ENCODE measurements at places on chromosomes 3 and 15.

DNA sequence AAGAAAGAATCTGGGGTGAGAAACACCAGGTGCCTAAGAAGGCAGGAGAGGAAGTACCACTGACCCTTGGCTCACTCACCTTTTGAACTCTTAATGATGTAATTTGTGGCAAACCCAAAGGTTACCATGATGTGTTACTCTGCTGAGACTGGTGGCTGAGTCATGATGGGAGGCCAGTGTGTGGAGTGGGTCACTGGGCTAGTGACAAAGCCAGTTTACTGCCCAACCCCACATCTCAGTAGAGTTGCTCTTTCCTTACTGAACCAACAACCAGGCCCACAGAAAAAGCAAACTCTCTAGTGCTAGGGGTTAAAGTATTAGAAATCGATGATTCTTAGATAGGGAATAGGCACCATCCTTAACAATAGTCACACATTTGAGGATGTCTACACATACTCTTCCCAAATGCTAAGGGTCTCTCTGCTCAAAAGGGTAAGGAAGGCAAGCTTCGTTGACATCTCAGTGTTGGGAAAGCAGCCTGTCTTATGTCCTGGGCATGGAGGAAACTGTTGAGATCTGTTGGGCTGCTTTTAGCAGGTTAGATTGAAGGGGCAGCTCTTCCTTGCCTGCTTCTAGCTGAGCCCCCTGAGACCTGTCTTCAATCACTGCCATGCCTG, 3.1 kb downstream of the RBP2 start:
- DNase-seq = no peak

- no peak for DNase-seq
Measured at GRCh38 chr3:182323898-182324297, 469.4 kb upstream of the ATP11B start.

GRCh38 chr15:64213646-64214045, 50.8 kb upstream of the PPIB start:
- DNase-seq = no peak

- no peak for DNase-seq
Measured at GRCh38 chr3:126685021-126685420, 19.0 kb upstream of the CHCHD6 start.

DNA sequence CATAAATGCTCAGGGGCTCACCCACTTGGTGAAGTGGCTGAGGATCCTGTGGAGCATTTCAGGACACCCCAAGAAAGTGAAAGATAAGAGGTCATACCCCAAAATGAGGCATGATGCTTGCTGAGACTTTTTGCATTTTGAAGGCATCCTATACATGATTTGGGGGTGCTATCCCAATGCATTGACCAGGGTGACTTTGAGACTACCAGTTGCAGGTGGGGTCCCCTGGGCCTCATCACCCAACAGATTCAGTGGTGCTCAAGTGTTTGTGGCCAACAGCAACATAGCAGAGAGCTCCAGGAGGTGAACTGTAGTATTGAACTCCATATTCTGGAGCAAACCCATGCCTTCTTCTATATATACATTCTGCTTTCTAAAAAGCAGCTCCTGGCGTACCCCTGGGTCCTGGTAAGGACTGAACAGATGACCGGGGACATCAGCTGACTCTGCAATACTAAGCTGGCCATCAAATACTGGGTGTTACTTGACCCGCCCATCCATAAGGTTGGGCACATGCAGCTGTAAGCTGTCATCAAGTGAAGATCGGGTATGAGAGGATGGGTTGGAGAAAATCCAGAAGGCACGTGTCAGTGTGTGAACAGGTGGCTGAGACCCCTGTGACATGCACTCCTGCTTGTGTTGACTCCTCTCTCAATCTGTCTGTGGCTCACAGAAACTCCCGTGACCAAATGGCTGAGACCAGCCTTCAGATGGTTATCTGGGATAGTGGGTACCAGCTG, 143.3 kb downstream of the KLF13 start:
- no peak for DNase-seq

DNA sequence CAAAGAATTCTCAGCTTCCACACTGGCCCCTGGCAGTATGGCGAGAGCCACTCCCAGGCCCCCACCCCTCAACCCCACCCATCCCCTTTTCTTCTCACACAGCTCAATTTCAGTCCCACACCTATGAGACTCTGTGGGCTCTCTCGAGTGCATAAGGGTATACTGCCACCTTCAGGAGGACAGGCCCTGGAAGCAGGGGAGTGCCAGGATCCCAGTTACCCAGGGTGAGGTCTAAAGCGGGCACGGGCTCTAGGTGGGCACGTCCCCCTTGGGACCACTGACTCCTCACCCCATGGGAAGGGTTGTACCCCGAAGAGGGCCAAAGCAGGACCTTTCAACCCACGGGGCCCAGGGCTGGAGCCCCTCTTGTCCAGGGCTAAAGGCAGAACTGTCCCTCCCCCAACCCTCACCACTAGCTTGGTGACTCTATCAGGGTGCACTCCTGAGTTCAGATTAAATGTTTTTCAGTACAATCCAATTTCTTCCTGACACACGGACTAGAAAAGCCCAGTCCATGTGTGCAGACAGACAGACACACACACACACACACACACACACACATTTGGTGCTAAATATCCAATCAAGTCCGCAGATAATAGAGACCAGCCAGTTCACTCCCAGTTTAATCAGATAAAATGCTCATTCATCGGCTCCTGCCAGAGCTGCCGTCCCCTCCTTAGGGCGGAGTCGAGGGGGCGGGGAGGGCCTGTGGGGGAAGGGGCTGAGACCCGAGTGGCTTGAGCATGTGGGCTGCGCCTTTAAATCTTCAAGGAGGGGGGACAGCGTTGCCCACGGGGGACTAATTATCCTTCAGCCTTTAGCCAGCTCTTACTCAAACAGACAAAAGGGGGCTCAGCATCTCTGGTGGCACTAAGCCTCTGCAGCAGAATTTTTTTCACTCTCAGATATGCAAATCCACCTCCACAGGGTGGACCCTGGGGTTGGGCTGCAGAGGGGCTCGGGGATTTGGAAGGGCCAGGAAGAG, 59.3 kb downstream of the CYP11A1 start:
- no peak for DNase-seq

- DNase-seq = no peak
Measured at GRCh38 chr15:93298901-93299300, 209.9 kb upstream of the RGMA start.

DNA sequence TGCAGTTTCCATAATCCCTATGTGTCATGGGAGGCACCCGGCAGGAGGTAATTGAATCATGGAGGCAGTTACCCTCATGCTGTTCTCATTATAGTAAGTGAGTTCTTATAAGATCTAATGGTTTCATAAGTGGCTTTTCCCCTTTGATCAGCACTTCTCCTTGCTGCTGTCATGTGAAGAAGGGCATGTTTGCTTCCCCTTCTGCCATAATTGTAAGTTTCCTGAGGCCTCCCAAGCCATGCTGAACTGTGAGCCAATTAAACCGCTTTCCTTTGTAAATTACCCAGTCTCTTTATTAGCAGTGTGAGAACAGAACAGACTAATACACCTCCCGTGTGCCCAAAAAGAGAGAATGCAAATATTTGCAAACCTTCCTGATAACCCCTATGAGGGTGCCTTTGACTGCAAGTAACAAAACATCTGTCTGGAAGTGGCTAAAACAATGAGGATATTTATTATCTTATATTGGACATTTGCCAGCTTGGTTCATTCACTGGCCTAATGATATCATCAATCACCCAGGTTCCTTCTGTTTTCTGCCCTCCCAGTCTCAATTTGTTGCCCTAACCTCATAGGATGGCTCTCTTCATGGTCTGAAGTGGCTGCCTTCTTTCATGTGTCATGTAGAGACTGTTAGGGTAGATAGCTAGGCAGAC, 68.7 kb downstream of the BHLHE40 start:
- no peak for DNase-seq

DNA sequence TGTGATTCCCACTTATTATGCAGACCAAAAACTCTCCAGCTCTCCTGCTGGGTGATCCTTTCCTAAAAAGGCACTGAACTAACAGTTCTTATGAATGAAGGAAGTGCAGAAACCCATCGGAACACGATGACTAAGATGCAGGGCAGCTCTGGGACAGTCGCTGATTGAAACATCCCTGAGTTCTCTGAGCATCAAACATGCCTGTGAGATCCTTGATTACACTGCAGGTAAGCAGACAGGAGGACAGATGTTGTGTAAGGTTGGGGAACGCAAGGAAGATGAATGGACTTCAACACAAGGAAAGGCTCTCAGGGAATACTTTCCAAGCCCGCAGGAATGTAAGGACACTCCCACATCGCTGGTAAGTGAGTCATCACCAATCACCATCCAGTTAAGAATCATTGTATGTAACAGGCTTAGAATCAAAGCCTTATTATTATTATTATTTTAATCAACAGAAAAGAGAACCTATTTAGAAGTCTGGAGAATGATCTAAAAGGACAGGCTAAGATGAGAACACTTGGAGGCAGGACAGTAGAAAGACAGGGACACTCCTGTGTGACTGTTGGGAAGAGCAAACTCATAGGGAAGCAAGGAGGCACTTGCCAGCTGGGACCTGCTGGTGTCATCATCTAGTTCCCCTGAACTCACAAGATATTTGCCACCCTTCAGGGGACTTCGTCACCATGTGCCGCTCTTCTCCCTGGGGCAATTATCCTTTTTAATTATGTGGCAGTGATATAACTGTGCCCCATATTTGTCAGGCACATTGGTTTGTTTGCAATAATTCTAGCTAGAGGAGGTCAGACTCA, 26.0 kb downstream of the TMEM158 start:
- DNase-seq = no peak
